Colonic mucosa (tissue), 4 donors: ENCODE measurements at places on chromosomes 7 and 10. TPM values are rescaled to one million over a fixed set of nuclear protein-coding genes. Genes with fewer than 3 reads are reported as not detected.

HOXA3 gene
- 14.1 TPM for total RNA-seq

DNAH11 gene
- total RNA-seq, result 0.32 TPM

MBL2 gene
- total RNA-seq, result 0.17 TPM

GTPBP10 gene
- 20.1 TPM for total RNA-seq
